Naive thymus-derived CD8-positive, alpha-beta T cell (primary cell): ENCODE measurements at places on chromosomes 4 and X. TPM values are rescaled to one million over a fixed set of nuclear protein-coding genes. Genes with fewer than 3 reads are reported as not detected.
A peak's percentile ranks its signal among the peaks of the same experiment; 100 is the strongest.

GRCh38 chr4:138218976-138219375 lies 23.2 kb downstream of the SLC7A11 start:
- DNase-seq = no peak

DNA sequence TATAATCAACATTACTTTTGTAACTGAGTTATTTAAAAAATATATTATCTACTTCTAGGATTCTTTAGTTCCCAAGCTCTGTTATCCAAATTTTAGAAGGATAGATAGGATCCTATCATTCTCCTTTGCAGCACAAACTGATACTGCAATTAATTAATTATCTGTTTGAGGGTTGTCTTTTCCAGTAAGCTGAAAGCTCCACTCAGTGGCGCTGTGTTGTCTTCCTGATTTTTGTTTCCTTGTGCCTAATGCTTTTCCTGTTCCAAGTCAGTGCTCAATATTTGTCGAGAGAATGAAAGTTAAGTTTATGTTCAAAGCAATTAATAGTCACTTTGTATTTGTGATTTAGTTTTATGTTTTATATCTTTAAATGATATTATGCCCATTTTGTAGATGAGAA lies 107.4 kb upstream of the ANK2 start:
- no peak for DNase-seq

DNA sequence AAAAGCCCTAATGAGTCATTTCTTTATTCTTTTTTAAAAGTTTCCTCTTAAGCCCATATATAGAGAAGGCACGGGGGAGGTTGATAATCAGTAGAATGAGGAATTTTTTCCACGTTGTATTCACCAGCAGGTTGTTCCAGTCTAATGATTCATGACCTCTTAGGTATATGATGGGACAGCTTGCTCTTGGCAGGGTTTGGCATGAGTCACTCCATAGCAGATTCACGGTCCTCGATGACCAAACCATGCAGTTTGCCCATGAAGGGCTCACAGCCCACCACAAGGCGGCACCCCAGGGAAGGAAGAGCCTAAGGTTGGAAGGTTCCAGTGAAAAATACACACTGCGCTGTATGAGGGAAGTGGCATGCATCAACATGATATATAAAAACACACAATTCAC lies 623.8 kb upstream of the DIPK2B start:
- no peak for DNase-seq

- DNase-seq = no peak
These were observed 93.0 kb downstream of the SPIN4 start for GRCh38 chrX:63258144-63258543.

DNA sequence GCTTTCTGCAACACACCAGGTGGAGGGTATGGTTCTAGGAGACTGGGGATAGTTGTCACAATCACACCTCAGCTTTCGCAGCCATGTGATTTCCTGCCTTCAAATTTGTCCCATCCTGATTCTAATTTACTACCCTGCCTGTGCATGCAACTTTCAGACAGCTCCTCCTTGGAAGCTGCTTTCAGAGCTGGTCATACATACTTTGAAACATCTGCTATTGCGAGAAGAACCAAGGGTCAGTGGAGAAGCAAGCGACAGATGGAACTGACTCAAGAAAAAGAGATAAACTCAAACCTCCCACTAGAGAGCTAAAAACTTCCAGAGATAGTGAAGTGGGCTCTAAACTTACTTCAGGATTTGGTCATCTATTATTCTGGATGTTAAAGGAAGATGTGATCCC lies 381.7 kb upstream of the FGF13 start:
- DNase-seq = no peak

- DNase-seq = no peak
These were observed 1722.9 kb upstream of the PCDH10 start for GRCh38 chr4:131426023-131426758.

DNA sequence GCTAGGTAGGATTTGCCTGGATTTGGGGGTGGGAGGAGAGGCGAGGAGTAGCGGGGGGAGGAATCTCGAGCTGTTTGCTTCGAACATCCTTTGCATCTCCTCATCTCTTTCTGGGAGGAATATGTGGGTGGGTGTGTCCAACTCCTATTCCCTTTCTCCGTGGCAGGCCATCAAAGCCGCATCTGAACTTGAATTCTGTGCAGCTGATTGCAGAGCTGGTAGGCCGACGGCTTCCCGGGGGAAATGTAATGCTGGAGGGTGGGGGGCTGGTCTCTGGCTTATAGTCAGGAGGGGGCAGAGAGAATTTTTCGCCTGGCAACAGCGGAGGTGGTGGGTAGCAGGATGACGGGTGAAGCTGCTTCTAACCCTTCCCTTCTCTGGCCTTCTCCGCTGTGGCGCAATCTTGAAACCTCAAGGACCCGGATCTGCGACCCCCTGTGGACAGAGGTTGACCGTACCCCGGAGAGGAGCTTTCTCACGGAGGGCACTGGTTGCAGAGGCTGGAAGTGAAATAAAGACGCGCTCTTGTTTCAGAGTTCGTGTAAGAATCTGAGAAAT lies 628 bp downstream of the ZCCHC12 start:
- no peak for DNase-seq

DNA sequence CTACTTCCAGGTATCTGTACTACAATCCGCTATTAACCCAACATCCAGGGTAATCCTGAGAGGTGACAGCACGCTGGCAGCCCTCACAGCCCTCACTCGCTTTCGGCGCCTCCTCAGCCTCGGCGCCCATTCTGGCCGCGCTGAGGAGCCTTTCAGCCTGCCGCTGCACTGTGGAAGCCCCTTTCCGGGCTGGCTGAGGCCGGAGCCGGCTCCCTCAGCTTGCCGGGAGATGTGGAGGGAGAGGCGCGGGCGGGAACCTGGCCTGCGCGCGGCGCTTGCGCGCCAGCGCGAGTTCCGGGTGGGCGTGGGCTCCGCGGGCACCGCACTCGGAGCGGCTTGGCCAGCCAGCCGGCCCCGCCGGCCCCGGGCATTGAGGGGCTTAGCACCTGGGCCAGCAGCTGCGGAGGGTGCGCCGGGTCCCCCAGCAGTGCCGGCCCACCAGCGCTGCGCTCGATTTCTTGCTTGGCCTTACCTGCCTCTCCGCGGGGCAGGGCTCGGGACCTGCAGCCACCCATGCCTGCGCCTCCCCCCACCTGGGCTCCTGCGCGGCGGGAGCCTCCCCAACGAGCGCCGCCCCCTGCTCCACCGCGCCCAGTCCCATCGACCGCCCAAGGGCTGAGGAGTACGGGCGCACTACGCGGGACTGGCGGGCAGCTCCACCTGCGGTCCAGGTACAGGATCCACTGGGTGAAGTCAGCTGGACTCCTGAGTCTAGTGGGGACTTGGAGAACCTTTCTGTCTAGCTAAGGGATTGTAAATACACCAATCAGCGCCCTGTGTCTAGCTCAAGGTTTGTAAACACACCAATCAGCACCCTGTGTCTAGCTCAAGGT lies 87.3 kb downstream of the PRSS12 start:
- peak; percentile 1 for DNase-seq

- DNase-seq = no peak
These were observed 10.4 kb upstream of the NALF2 start for GRCh38 chrX:69493766-69494165.

- DNase-seq = no peak
These were observed 516.8 kb downstream of the SMARCA1 start for GRCh38 chrX:129006491-129006890.

GRCh38 chr4:149095001-149095400 lies 652.8 kb upstream of the NR3C2 start:
- DNase-seq = no peak

DNA sequence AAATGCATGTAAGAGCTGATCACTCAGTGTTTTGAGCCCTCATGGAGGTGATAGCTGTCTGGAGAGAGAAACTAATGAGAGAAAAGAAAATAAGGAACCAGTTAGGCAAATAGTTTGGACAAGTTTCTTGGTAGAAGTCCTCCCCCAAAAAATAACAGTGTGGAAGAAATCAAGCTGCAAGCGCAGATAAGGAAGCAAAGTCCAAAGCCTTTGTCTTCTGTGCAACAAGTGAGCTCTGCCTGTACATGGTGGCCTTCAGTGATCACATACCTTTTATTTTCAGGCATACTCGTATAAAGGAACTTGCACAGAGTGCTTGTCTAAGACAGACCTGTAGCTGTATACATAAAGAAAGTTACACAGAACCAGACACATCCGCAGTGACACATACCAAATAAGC lies 2.5 kb upstream of the UGT2A3 start:
- no peak for DNase-seq

DNA sequence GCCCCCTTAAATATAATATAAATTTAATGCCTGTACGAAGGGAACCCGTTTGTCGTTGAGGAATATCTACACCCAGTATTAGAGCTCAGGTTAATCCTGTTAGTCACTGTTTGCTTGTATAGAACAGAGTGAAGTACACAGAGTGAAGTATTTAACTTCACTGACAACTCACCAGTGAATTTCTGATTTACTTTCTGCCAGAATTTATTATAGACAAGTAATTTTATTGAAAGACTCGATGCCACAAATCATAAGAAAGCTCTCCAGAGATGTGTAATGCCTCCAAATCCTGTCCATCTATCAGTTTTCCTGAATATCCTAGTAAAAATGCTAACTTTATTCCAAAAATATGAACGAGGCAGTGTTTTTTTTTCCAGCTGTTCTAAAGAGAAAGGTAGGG lies 1.6 kb downstream of the GAB1 start:
- no peak for DNase-seq

GRCh38 chrX:43002526-43003203 lies 224.7 kb upstream of the PPP1R2C start:
- no peak for DNase-seq

DNA sequence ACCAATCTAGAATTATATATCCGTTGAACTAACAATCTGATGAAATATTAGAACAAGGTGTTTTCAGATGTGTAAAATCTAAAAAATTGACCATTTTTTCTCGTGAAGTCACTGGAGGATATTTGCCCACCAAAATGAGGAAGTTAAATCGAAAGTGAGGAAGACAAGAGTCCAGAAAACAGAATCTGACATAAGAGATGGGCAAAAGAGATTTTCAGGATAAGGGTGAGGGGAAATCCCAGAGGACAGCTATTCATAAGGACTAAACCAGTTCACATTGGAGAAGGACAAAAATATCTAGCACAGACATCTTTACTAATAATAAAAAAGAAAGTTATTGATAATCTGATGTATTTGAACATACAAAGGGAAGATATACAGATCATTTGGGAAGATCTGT lies 18.7 kb upstream of the ALG13 start:
- DNase-seq = no peak

GRCh38 chr4:152266831-152267480 lies 268.9 kb downstream of the FBXW7 start:
- DNase-seq = no peak

- no peak for DNase-seq
These were observed 107.8 kb upstream of the CBLL2 start for GRCh38 chrX:22164770-22165388.

- no peak for DNase-seq
These were observed 1.6 kb downstream of the SCD5 start for GRCh38 chr4:82797040-82797404.

GRCh38 chr4:1205586-1206298 lies 33.4 kb upstream of the SPON2 start:
- no peak for DNase-seq

DNA sequence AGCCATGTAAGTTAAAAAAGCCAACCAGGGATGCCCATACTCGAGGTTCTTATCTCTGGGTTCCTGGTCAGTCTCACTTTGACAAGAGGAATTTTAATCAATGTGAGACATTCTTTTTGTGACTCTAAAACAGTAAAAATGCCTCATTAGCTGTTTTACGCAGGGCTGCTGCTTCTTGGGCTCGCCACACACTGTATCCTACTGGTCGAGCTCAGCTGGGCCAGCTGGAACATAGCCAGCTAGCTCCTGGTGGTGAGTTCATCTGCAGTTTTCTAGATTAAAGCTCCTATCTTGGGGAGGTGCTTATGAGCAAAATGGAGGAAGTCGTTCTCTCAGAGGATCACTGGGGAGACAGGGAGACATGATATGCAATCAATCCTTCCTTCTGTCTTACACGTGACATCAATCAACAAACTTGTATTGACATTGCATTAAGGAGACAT lies 55.9 kb upstream of the LEF1 start:
- DNase-seq = no peak

- no peak for DNase-seq
These were observed 56.8 kb upstream of the TXK start for GRCh38 chr4:48190839-48191238.

- DNase-seq = peak; percentile 52
These were observed 65.0 kb downstream of the COQ2 start for GRCh38 chr4:83219344-83220331.

Gene FRMD7
- not detected for polyA plus RNA-seq

Gene MPC1L
- polyA plus RNA-seq = not detected

Gene UGT2B11
- polyA plus RNA-seq = not detected

Gene TCEAL6
- not detected for polyA plus RNA-seq

Gene CXCL6
- polyA plus RNA-seq = not detected

Gene BEX1
- 1.1 TPM for polyA plus RNA-seq

Gene QDPR
- polyA plus RNA-seq = 42.4 TPM

Gene FAM47A
- polyA plus RNA-seq = not detected

Gene RTL5
- not detected for polyA plus RNA-seq

Gene ARR3
- not detected for polyA plus RNA-seq

Gene RADX
- 3.1 TPM for polyA plus RNA-seq

Gene PDGFRA
- polyA plus RNA-seq = not detected

Gene GUF1
- polyA plus RNA-seq = 12.2 TPM

Gene ASB11
- not detected for polyA plus RNA-seq

Gene C4orf51
- polyA plus RNA-seq = not detected

Gene OPN1LW
- polyA plus RNA-seq = not detected

Gene TMPRSS11F
- not detected for polyA plus RNA-seq
